Stimulated activated CD4-positive, alpha-beta T cell treated with anti-CD3 and anti-CD28 coated beads, Interleukin-1b, Interleukin-23, amount 100 ng/mL, for 1 hour (primary cell): ENCODE measurements at places on chromosomes 13 and 19.

- no peak for DNase-seq
Observed at GRCh38 chr13:27140060-27140459, 31.6 kb downstream of the USP12 start.

GRCh38 chr13:56457535-56458190 lies 683.1 kb upstream of the PRR20A start:
- no peak for DNase-seq

- DNase-seq = no peak
Observed at GRCh38 chr13:26705536-26705935, 55.0 kb downstream of the GPR12 start.

DNA sequence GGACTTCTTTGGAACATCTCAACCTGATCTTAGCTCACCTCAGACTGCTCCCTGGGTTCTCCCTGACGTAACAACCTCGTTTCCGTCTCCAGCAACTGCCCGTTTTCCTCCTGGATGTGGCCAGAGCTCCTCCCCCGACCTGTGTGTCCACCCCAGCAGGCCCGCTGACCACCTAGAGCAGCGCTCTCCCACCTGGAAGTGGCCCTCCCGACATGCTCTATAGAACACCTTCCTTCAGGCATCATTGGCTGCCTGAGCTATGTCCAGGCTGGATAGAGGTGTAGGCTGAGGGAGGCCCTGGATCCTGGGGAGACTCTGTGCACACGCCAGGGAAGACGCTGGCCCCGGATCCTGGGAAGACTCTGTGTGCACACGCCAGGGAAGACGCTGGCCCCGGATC lies 81.3 kb downstream of the TEX29 start:
- DNase-seq = no peak

- no peak for DNase-seq
Observed at GRCh38 chr19:5503598-5503997, 48.4 kb downstream of the ZNRF4 start.

DNA sequence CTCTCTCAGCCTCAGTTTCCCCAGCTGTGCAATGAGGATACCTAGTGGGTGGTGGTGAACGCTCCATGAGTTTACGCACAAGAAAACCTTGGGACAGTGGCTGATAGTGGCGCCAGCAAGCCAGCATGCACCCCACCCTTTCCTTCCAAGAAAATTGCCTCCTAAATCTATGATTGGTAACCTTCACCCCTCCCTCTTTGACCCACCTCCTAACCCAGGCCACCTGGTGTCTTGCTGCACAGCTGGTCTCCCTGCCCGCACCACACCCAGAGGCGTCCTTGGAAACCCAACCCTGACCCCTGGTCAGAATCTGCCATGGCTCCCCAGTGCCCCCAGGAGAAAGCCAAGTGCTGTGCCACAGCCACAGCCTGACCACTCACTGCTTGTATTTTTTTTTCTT lies 22.8 kb upstream of the BCL3 start:
- DNase-seq = no peak

DNA sequence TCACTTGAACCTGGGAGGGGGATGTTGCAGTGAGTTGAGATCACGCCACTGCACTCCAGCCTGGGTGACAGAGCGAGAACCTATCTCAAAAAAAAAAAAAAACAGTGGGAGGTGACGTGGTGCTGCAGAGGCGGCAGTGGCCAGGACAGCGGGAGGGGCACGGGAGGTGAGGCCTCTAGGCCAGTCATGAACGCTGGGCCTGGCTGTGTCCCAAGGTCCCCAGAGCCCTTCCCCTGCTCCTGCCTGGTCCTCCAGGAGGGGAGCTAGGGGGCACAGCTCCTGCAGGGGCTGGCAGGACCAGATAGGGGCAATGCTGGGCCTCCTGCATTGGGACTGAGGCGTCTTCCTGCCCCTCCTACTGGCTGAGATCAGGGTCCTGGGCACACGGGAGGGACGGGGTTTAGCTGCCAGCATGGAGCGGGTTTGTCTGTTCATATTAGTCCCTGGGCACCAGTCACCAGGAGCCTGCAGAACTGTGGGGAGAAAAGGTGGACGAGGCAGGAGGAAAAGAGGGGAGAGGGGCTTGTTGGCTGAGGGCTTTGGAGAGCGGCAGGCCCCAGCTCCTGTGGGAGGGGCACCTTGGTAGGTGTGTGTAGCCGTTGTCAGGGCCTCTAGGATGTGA lies 4.5 kb downstream of the MAP2K7 start:
- no peak for DNase-seq

DNA sequence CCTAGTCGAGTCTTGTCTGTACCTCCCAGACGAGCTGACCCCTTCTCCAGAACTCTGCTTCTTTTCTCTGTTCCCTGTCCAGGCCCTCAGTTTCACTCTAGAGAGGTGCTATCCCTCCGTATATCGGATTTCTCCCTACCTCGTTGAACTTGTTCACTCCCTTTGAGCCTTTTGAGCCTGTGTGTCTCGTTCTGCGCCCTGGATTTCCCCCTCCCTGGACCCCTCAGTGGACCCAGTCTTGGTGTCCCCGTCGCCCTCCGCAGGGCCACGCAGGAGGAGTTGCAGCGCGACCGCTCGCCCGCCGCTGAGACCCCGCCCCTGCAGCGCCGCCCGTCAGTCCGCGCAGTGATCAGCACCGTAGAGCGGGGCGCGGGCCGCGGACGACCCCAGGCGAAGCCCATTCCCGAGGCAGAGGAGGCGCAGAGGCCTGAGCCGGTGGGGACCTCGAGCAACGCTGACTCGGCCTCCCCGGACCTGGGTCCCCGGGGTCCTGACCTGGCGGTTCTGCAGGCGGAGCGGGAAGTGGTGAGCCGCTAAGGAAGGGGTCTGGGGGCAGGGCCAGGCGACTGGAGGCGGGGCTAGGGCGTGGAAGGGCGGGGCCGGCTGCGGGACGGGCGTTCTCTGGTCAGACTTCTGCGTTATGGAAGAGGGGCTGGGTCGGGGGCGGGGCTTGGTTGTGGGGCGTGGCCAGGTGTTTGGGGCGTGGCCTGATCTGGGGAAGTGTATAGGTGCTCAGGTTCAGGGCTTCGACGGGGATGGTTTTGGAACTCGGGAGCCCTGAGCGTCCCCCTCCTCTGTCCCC lies 5.5 kb downstream of the EPS8L1 start:
- DNase-seq = peak; percentile 75

DNA sequence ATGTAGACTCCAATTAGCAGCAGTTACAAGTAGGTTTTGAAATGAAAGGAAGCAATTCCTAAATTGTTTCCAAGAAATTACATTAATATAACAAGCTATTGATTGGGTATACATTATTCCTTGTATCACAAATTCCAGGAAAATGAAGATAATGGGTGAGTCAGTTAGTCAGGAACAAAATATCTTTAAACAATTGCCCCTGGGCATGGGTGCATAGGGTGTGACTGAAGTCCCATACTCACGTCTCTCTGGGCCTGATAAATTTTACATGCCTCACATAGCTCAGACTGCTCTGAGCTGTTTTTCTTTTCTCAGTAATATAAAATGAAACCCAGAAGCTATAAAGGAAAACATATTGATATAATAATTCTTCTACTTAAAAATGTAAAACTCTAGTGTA lies 87.8 kb downstream of the FNDC3A start:
- DNase-seq = no peak

- DNase-seq = no peak
Observed at GRCh38 chr19:14054099-14054498, 7.8 kb downstream of the PALM3 start.

DNA sequence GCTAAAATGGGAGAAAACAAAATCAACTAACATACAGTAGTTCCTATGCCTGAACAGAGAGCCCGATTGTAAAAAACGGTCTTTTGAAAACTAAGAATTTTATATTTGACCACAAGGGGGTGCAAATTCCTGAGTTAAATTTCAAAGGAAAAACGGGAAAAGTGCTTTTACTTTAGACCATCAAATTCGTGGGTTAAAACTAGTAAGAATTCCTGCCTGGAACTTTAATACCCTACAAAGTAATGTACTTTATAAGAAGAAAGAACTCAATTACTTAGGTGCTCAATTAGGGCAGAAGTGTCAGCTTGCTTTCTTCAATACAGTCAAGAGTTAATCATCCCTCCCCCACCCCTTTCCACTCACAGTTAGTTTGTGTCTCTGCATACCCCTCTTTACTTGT lies 69.8 kb downstream of the KCNRG start:
- DNase-seq = no peak

DNA sequence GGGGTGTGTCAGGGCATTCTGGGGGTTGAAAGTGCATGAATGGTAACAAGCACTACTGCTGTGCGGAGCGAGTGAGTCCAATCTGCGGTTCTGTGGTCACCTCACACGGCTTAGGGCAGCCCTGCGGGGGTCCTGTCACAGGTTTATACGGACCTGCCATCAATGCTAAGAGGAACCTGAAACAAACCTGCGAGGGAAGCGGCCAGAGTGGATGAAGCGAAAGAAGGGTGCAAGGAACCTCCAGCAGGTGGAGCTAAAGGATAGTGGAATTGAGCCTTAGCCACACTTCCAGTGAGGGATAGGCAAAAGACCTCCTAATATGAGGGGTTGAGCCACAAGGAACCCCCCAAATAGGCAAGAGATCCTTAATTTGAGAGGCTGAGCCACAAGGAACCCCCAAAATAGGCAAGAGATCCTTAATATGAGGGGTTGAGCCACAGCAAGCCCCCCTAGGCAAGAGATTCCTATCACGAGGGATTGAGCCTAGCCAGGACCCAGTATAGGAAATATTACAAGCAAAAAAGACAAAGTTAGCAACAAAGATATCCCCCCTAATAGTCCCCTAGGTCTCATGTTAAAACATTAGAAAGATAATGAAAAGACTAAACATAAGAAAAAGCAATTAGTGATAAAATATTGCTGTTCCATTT lies 6.3 kb upstream of the ZNF69 start:
- peak; percentile 27 for DNase-seq

GRCh38 chr13:65926750-65927171 lies 1303.4 kb downstream of the PCDH9 start:
- DNase-seq = no peak

DNA sequence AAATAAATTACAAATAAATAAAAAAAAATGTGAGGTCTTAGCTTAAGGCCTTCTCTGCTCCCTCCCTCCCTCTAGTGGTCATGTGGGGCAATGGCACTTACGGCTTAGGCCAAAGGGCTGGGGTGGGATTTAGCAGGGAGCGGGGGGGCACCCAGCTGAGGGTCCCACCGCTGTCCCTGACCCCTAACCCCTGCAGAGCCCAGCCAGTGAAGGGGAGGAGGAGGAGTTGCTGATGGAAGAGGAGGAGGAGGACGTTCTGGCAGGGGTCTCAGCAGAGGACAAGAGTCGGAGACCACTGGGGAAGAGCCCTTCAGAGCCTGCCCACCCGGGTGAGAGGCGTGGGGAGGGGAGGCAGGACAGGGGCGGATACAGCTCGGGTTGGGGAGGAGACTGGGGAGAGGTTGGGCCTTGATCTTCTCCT lies 9.3 kb downstream of the MPND start:
- no peak for DNase-seq

DNA sequence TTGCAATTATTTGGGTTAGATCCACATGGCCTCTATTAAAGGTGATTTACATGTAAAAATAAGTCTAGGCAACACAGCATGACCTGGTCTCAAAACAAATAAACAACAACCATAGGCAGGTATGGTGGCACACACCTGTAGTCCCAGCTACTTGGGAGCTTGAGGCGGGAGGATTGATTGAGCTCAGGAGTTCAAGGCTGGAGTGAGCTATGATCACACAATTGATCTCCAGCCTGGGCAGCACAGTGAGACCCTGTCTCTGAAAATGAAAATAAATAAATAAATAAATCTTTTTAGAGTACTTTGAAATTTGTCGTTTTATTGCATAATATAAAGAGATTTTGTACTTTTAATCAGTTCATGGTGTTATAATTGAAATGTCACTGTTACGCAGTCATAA lies 93.3 kb downstream of the PAN3 start:
- no peak for DNase-seq

DNA sequence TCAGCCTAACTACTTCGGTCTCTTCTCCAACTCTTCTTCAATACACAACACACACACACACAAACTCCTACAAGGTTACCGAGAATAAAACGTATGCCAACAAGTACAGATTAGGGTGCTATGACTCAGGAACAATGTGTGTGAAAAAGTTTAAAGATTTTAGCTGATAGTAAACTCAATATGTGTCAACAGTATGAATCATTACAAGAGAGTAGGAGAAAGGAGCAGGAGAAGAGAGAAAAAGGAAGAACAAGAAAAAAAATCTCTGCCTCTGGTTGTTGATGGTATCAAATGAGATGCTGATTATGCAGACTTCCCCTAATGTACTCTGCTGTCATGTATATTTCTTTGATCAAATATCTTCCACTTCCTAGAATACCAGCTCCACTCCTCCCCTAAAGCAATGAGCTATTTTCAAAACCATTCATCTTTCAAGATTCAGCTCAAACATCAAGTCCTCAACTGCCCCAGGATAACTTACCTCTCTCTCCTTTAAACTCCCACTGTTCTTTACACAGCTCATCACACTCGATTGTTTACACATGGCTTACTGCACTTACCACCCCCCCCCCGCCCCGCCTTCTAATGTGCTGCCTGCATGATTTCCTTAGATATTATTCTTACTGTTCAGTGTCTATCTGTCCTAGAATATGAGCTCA lies 95.6 kb downstream of the FAM216B start:
- no peak for DNase-seq

DNA sequence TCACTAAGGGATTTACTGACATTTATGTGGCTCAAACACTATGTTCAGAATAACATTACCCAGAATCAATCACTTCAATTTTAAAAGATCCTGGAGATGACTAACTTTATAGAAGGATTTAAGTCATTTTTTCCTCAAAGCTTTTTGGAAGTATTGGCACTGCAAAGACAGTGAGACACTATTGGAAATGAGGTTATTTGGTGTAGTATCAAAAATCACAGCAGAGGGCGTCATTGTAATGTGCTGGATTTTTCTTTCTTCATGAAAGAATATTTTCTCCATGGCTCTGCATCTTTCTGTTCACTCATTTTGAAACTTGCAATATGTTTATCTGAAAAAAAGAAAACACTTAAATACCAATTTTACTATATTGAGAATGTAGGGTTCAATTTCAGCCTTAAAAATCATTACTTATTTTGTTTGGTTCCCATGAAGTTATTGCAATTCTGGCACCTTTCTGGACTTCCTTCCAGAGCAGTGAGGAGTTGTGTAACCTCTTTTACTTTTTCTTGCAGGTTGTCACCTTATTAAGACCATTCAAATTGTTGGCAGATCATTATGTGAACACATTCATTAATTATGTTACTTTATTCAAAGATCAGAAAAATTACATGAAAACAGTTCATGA lies 3.7 kb upstream of the CSNK1A1L start:
- no peak for DNase-seq

DNA sequence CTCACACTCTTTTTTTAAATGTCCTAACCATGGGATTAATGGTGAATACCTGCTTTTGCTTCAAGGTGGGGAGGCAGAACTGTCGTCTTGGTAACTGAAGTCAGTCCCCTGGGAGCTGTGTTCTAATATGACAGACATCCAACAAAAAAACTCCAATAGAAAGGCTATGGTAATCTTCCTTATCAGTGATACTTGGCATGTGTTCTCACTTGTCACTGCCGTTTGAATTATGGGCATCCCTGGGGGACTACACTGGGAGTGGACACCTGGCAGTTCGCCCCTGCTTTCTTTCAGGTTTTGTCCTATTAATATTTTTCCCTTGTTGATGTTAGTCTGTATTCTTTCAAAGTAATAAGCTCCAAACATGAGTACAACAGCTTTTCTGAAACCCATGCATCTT lies 252.6 kb downstream of the SLITRK5 start:
- DNase-seq = no peak

GRCh38 chr19:50005428-50005827 lies 19.7 kb downstream of the VRK3 start:
- no peak for DNase-seq
